ENCODE measurements at places on chromosomes 11 and 22.

DNA sequence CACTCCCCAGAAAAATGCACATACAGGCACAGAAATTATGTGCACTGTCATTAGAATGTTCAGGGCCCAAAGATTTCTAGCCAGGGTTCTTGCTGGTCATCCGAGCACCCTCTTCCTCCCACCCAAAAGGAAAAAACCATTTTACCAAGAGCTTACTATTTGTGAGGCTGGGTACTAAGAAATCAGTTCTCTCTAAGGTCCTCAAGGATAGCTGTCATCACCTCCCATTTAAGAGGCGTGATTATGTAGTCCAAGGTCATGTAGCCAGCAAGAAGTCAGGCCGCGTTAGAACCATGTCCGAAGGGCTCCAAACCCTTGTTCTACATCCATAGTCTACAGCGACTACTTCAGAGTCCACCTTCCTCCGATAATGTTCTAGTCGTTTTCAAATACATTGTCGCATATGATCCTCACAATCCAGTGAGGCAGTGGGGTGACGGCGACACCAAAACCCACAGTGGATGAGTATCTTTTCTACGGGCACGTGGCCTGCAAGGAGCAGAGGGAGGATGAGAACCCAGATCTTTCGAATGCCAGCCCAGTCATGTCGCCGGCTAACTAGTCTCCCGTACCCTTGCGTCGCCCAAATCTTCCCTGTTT is 634 bp downstream of the TIMM8B start:
- no peak for DNase-seq

- DNase-seq: no peak
Measured at GRCh38 chr11:44536788-44537516, 28.5 kb upstream of the CD82 start.

GRCh38 chr11:6486256-6486655 is 5.0 kb downstream of the TIMM10B start:
- no peak for DNase-seq

DNA sequence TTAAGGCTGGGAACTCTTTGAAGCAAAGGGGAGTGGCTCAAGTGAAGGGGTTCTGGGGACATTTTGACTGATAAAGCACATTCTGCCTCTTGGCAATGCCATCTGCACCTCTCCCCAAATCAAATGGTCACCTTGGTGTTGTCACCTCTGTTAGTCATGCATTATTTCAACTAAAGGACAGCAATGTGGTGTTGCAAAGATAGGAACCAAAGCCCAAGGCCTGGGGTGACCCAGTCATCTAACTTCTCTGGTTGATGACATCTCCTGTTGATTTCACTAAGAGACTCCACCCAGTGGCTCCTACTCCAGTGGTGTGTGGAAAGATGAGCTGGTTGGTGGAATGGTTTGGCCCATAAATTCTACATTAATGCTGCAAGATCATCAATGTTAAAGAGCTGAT is 7.8 kb upstream of the MS4A1 start:
- DNase-seq: no peak

- DNase-seq: no peak
Measured at GRCh38 chr11:65390996-65391395, 4.6 kb downstream of the FRMD8 start.

- DNase-seq: no peak
Measured at GRCh38 chr11:44071157-44071556, 5.1 kb downstream of the ACCS start.
